ENCODE measurements at places on chromosomes 11 and 22. TPM values are rescaled to one million over a fixed set of nuclear protein-coding genes. Genes with fewer than 3 reads are reported as not detected.
A peak's percentile ranks its signal among the peaks of the same experiment; 100 is the strongest.

GRCh38 chr22:37741312-37741795, 44.5 kb downstream of the TRIOBP start:
- DNase-seq, result peak; percentile 27

DNA sequence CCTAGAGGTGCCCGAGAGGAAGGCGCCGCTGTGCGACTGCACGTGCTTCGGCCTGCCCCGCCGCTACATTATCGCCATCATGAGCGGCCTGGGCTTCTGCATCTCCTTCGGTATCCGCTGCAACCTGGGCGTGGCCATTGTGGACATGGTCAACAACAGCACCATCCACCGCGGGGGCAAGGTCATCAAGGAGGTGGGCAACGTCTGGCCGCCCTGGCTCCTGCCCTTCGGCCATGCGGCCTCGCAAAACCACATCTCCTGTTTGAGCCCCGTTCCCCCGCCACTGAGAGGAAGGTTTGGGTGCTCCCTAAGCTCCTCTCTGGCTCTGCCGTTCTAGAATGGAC, 3.4 kb downstream of the SLC17A6 start:
- DNase-seq, result peak; percentile 26

- DNase-seq, result no peak
Measured at GRCh38 chr22:47797342-47797945, 1035.0 kb downstream of the TBC1D22A start.

DNA sequence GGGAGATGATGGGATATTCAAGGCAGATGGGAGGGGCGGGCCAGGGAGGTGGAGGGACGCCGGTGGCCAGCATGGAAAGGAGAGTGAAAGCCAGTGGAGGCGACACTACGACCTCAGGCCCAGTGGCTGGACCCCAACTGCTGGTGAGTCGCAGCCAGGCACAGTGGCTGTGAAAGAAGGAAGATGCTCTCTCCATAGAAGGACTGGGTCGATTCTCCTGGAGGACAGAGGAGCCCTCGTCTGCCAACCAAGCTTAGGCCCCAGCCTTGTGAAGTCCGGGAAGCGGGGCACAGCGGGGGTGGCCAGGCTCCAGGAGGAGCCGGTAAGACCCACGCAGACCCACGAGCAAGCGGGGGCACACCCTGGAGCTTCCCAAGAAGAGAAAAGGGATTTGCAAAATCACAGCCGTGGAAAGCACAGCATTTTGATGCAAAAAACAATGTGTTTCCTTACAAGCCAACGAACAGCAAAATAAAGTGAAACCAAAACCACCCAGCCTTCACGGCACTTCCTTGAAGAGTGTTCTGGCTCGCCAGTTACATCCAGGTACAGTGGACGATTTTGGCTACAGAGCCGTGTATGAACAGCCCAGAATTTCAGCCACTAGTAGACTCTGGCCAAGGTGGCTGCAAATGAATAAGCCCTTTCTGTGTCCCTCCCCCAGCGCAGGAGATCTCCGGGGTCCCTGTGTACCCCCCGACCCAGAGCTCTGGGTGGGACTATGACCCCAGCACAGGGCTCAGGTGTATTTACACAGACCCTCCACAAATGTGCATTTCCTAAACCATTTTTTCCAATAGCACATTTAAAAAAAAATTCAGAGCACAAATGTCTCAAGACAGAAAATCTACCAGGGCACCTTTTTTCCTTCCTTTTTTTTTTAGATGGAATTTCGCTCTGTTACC, 96.9 kb downstream of the TRMU start:
- no peak for DNase-seq

- no peak for DNase-seq
Measured at GRCh38 chr11:95595973-95596489, 193.6 kb downstream of the FAM76B start.

DNA sequence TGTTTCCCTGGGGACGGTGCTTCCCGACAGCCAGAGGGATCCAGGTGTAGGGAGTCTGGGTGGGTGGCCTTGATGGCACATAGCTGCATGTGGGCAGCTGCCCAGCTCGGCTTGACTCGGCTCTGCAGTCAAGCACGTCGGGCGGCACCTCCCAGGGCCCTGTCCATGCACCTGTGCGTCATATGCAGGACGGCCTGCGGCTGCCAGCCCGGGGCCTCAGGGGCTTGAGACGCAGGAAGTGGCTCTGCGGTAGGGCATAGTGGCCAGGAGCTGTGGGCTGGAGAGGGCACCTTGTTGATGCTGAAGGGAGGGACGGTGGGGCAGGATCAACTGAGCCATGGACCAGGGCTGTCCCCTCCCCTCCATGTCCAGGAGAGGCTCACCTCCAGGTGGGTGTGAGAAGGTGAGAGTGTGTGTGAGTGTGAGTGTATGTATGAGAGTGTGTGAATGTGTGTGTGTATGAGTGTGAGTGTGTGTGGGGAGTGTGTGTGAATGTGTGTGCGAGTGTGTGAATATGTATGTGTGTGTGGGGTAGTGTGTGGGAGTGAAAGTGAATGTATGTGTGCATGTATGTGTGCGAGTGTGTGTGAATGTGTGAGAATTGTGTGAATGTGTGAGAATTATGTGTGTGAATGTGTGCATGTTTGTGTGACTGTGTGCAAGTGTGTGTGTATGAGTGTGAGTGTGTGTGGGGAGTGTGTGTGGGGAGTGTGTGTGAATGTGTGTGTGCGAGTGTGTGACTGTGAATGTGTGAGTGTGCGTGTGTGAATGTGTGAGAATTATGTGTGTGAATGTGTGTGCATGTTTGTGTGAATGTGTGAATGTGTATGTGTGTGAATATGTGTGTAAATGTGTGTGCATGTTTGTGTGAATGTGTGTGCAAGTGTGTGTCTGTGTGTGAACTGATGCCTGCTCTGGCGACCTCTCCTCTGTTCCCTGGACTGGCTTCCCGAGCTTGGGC, 5.7 kb upstream of the SUN2 start:
- no peak for DNase-seq

GRCh38 chr22:23106906-23107367, 34.9 kb downstream of the RSPH14 start:
- DNase-seq, result no peak

The HOATZ gene
- total RNA-seq, result not detected

The AIFM3 gene
- total RNA-seq, result 4.3 TPM

The LARGE2 gene
- total RNA-seq, result 13.4 TPM

The OR8U1 gene
- total RNA-seq, result not detected

All from neural progenitor cell (in vitro differentiated cells).